ENCODE measurements at places on chromosomes 2 and 18. TPM values are rescaled to one million over a fixed set of nuclear protein-coding genes. Genes with fewer than 3 reads are reported as not detected.

MAP3K19 gene
- not detected for total RNA-seq

UGT1A4 gene
- total RNA-seq: not detected

DNA sequence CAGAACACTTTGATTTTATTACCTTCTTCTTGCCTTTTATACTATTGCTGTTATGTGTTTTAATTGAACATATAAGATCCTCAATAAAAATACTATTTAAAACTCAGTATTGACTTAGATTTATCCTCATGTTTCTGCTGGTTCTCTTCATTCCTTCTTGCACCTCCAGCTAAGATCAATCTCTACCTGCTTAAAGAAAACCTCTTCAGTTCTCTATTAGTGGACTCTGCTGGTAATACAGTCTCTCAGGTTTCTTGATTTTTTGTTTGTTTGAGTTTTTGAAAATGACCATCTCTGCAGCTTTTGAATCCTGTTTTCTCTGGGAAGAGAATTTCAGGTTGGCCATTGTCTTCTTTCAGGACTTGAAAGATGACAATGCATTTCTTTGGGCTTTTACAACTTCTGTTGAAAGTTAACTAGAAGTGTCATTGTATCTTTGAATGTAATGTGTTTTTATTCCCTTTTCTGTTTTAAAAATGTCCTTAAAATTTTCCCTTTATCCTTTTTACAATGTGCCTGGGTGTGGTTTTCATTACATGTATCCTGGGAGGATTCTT is 29.8 kb upstream of the TMEM131 start:
- DNase-seq: no peak

GRCh38 chr18:74611765-74612164 is 14.1 kb downstream of the ZNF407 start:
- DNase-seq: no peak

NT5C1B gene
- not detected for total RNA-seq

DNA sequence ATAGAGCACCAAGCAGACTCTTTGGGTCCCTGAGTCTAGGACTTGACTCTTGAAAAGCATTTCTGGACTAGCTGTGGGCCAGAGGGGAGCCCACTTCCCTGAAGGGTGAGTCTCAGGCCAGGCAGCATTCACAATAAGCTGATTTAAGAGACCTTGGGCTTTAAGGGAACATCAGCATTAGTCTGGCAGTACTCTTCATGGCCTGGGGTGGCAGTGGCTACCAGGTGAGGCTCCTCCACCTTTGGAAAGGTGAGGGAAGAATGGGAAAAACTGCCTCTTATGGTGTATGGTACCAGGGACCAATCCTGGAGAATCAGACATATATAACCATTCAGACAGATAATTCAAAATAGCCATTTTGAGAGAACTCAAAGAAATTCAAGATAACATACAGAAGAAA is 599.9 kb upstream of the POU3F3 start:
- no peak for DNase-seq

- DNase-seq: no peak
Observed at GRCh38 chr2:187615364-187615763, 61.1 kb upstream of the TFPI start.

IGFBP2 gene
- total RNA-seq: 54.5 TPM

DNA sequence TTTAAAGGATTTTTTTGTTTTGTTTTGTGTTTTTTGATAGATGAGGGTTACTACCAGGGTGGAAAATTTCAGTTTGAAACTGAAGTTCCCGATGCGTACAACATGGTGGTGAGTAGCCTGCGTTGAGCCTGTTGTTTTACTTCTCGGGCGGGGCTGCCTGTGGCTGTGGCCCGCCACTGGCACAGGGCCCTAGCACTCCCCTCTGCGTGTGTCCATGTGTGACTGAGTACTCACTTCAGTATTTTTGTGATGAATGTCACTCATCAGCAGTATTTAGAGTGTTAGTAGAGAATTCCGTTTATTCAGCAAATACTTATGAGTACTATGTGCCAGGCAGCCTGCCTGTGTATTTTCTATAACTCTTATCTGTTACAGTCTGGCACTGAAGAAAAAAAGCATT is 44.3 kb upstream of the SCLY start:
- DNase-seq: no peak

- peak; percentile 75 for DNase-seq
Observed at GRCh38 chr2:131104487-131105155, 515 bp upstream of the PLEKHB2 start.

- DNase-seq: no peak
Observed at GRCh38 chr2:241482126-241482955, 26.0 kb downstream of the STK25 start.

DNA sequence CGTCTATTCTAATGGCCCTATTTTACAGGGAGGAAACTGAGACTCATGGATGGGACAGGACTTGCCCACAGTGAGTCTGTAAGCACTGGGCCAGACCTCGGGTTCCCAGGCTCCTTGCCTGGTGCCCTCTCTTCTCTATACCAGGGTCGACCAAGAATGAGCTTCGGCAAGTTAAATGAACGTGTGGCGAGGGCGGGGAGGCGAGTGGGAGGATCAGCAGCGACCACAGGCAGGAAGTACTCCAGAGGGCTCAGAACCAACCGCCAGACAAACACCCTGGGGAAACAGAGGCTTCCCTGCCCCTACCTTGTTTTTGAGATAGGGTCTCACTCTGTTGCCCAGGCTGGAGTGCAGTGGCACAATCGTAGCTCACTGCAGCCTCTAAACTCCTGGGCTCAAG is 177.7 kb upstream of the SMAD2 start:
- DNase-seq: no peak

GRCh38 chr2:48944956-48945355 is 189.4 kb upstream of the LHCGR start:
- no peak for DNase-seq

- DNase-seq: no peak
Observed at GRCh38 chr18:56284319-56284718, 354.1 kb downstream of the TXNL1 start.

RNF152 gene
- 83.6 TPM for total RNA-seq

GRCh38 chr2:120344214-120344975 is 1.5 kb upstream of the INHBB start:
- DNase-seq: no peak

DNA sequence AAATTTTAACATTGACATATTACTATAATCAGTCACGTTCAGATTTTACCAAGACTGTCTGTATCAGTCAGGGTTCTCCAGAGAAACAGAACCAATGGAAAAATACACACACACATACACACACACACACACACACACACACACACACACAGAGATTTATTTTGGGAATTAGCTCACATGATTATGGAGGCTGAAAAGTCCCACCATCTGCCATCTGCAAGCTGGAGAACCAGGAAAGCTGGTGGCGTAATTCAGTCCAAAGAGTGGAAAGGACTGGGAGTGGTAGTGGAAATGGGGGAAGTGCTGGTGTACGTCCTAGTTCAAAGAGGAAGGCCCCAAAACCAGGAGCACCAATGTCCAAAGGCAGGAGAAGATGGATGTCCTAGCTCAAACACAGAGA is 166.4 kb downstream of the AKAIN1 start:
- DNase-seq: no peak

DNA sequence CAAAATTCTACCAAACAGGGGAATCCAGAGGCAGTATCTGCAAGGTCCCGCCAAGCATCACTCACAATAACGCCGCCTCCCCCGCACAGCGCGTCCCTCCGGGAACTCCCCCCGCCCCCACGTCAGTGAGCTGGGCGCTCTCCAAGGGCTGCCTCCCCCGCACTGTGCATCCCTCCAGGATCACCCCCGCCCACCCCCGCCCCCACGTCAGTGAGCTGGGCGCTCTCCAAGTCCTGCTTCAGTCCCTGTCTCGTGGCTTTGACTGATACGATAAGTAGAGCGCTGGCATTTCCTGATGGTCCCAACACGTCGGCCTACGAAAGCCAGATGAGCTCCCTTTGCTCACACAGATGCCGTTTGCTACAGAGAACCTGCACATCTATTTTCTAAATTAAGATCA is 130.7 kb upstream of the TPO start:
- DNase-seq: no peak

DES gene
- not detected for total RNA-seq

GRCh38 chr2:115491186-115491793 is 1048.8 kb downstream of the DPP10 start:
- no peak for DNase-seq

GRCh38 chr18:67694787-67695186 is 178.3 kb upstream of the DSEL start:
- no peak for DNase-seq

- no peak for DNase-seq
Observed at GRCh38 chr2:219430633-219431615, 3.7 kb upstream of the SPEG start.

DNA sequence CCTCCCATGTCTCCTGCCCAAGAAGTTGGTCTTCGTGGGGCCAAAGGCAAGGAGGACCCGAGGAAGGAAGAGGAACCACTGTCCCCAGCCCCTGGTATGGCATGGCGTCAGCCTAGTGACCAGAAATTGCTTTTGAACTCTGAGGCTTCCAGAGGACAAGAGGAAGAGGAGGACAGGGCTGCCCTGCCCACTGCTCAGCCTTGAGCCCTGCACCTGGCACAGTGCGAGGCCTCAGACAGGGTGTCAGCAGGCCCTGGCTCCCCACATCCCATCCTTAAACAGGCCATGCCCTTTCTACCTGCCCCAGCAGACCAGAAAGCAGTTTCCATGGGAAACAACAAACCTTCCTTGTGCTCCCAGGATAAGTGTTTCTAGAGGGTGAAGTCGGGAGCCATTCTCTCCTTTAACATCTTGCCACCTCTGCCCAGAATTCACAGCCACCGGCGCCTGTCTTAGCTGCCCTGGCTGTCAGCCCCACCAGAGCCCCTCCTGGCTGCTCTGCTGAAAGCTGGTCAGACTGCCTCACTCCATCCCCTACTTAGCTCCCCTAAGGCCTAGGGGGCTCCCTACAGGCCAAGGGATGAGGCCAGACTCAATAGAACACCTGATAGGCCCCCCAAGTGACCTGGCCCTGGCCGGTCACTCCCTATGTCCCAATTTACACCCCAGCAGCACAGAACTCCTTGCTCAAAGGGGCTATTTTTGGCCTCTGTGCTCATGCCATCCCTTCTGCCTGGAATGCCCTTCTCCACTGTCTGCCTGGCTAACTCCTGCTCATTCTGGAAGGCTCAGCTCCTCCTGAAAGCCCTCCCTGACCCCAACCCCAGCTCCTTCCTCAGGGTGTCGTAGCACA is 20.6 kb downstream of the ATOH8 start:
- no peak for DNase-seq

- no peak for DNase-seq
Observed at GRCh38 chr18:37484983-37485834, 80.4 kb downstream of the CELF4 start.

FHOD3 gene
- total RNA-seq: under 0.01 TPM

GRCh38 chr2:9228781-9229469 is 22.3 kb downstream of the ASAP2 start:
- no peak for DNase-seq

C2orf76 gene
- 10.0 TPM for total RNA-seq

- DNase-seq: no peak
Observed at GRCh38 chr18:70024093-70024492, 76.4 kb upstream of the CD226 start.

DNA sequence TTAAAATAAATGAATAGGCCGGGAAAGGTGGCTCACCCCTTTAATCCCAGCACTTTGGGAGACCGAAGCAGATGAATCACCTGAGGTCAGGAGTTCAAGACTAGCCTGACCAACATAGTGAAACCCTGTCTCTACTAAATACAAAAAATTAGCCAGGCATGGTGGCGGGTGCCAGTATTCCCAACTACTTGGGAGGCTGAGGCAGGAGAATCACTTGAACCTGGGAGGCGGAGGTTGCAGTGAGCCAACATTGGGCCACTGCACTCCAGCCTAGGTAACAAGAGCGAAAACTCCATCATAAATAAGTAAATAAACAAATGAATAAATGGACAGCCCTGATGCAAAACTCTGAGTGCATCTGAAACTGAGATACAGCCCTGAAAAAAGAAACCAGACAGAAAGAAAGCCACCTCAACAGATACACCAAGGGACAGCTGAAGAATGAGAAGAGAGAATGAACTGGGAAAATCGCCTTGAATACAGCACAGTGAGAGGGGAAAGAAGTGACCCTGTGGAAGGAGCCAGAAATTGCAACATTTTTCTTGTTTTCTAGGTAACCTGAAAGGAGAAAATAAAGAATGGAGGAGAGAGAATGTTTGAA is 64.4 kb downstream of the TRABD2A start:
- no peak for DNase-seq

- no peak for DNase-seq
Observed at GRCh38 chr18:34729264-34729663, 19.2 kb downstream of the DTNA start.

CRACDL gene
- 3.0 TPM for total RNA-seq

DNA sequence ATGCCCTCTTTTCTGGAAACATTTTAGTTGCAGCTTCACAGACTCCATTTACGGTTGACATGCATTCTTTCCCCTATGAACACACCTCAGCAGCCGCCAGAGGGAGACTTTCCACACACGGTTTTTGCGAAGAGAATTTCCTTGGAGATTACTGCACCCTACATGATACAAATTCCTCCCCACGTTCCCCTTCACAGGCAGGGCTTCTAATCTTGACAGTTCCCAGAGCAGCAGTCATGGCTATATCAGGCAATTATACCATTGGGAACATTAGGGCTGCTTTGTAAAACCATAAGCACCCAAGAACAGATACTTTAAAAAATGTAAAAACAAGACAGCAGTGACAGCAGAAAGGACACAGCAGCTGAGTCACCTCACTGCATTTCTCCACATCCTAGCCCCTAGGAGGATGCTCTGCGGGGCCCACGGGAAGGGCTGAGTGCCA is 253.8 kb downstream of the TGIF1 start:
- peak; percentile 14 for DNase-seq

- no peak for DNase-seq
Observed at GRCh38 chr18:6401687-6402086, 13.0 kb downstream of the L3MBTL4 start.
